Hippocampal formation (tissue), 2 donors: ENCODE measurements at places on chromosomes 4 and X.

GRCh38 chrX:40504801-40505605 is 75.8 kb upstream of the ATP6AP2 start:
- no peak for DNase-seq

- DNase-seq, result no peak
These were observed 100.9 kb downstream of the LNX1 start for GRCh38 chr4:53490161-53490956.

DNA sequence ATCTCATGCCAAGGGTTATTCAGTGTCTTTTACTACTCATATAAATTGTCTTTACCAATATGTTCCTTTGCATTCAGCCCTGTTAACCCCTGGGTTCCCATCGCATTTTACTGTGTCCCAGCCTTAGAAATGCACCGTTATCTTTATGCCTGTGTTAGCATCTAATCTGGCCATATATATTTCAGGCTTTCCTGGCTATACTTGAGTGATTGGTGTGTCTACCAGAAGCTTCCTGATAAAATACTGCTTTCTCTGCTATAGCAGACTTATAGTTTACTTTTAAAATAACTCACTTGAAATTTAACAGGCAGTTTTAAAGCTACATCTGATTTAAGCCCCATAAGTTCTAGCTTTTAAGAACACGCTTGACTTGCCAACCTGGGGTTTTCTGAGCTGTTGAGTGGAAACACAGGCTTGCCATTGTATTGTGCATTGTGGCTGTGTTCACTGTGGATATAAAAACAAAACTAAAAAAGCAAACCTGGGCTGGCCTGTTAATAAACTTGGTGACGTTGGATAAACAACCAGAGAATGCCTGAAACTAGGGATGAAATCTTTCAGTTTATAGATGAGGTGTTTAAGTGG is 185.3 kb upstream of the TAPT1 start:
- DNase-seq, result no peak

DNA sequence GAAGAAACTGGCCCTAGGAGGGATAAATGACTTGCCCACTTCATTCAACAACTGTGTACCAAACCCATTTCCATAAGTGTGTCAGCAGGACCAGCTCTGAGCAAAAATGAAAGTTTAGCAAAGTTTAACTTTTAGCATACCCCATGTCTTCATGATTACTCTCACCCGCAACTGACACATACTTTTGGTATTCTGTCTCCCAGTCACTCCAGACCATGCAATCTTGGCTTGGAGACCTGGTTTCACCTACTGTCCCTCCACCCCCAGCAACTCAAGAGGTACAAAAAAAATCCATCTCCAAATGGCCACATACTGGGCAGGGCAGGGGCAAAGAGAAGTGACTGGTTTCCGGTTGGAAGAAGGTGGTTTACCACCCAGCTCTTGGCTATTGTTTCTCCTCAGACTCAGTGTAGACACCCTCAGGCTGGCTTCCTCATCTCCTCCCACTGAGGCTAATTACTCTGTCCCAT is 79.8 kb downstream of the RLIM start:
- DNase-seq, result no peak

- DNase-seq, result no peak
These were observed 43.2 kb upstream of the FUNDC1 start for GRCh38 chrX:44585866-44586265.

- no peak for DNase-seq
These were observed 28.2 kb upstream of the TCEAL4 start for GRCh38 chrX:103556963-103557612.

GRCh38 chr4:12411072-12411471 is 982.4 kb upstream of the HS3ST1 start:
- no peak for DNase-seq

GRCh38 chr4:110533590-110533910 is 57.6 kb downstream of the ENPEP start:
- DNase-seq, result no peak
